ENCODE measurements at places on chromosomes 2 and 18. TPM values are rescaled to one million over a fixed set of nuclear protein-coding genes. Genes with fewer than 3 reads are reported as not detected.

NLRC4 gene
- polyA plus RNA-seq, result 1.3 TPM

ANKRD29 gene
- 1.2 TPM for polyA plus RNA-seq

IL36A gene
- not detected for polyA plus RNA-seq

RAB6D gene
- 2.1 TPM for polyA plus RNA-seq

TLX2 gene
- polyA plus RNA-seq, result 0.26 TPM

ZNF804A gene
- 2.0 TPM for polyA plus RNA-seq

GLI2 gene
- 10.8 TPM for polyA plus RNA-seq

IL18RAP gene
- polyA plus RNA-seq, result 0.30 TPM

RHBDD1 gene
- 32.9 TPM for polyA plus RNA-seq

MMADHC gene
- polyA plus RNA-seq, result 127 TPM

HTRA2 gene
- 39.3 TPM for polyA plus RNA-seq

DNA sequence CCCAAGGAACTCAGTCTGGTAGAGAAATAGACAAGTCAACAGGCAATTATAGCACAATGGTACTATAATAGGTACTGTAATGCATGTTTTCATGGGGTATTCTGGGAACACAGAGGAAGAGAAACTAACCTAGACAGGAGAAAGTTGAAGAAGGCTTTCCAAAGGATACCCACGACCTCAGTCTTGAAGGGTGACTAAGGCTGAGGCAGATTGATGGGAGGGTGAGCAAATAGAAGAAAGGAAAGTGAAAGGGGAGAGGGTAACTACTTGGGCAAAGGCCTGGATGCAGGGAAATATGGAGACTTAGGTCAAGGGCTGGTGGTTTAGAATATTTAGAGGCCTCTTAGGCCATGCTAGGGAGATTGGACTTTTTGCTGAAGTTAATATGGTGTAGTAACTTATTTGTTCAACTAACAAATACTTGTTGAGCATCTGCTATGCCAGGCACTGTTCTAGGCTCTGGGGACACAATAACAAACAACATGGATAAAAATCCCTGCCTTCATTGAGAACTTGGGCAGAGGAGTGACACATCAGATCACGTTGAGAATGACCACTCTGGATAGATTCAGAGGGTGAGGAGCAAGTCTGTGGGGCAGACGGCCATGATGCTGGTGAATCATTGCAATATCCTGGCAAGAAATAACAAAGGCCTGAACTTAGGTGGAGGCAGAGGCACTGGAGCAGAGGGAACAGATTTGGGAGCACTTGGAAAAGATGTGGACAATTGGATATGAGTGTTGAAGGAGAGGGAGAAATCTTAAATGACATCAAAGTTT, 56.4 kb downstream of the PLB1 start:
- no peak for DNase-seq

DNA sequence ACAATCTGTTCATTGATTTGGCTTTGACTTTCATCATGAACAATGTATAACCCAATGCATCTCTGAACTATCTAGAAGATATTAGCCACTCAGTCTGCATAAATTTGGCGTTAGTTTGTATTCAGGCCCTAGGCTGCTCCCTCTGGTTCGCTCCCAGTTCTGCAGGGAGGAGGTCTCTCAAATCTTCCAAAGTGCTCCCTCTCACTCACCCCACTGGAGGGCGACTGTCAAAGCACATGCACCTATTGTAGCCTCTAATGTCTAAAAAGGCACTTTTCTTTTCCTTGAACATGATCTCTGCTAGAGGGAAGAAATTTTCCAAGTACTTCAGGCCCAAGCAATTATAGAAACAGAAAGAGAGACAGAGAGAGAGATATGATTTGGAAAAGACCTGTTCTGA, 291.5 kb downstream of the TDRD15 start:
- no peak for DNase-seq

- no peak for DNase-seq
Measured at GRCh38 chr18:5771343-5771742, 124.0 kb downstream of the TMEM200C start.

GRCh38 chr2:62768615-62769014, 63.1 kb downstream of the EHBP1 start:
- DNase-seq, result no peak

DNA sequence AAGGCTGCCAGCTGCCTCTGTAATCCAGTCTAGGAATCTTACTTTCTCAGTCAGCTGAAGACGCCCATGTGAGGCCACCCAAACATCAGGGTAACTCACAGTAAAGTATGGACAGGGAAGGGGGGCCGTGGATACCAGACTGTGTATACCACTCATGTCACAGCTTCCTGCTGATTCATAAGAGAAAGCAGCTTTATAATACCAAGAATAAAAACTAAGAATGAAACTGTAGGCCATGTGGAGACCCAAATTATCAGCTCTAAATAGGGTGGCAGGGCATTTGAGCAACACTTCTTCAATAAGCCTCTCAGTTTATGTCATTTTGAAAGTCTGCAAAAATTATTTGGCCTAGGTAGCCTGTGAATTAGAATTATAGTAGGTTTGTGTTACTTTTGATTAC, 115.0 kb upstream of the CDCA7 start:
- no peak for DNase-seq

- DNase-seq, result no peak
Measured at GRCh38 chr2:238569507-238570195, 142.9 kb downstream of the ASB1 start.

DNA sequence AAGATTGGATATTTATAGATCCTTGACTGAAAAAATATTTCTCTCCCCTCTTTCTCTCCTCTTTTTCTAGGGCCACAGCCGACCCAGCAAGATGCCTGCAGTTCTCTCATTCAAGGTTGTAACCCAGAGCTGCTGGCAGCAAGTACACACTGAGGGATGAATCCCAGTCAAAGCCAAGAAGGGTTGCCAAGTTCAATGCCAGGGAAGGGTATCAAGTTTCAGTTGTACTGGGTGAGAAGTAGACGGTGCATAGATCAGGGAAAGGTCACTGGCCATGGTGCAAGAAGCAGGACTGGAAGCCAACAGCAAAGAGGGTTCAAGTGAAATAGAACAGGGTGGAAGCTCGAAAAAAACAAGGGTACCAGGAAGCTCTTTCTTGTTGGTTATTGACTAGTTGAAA, 170.2 kb downstream of the NRP2 start:
- no peak for DNase-seq

GRCh38 chr2:7094231-7094741, 177.1 kb downstream of the RNF144A start:
- no peak for DNase-seq

- no peak for DNase-seq
Measured at GRCh38 chr2:215883799-215884198, 129.6 kb downstream of the MREG start.

- no peak for DNase-seq
Measured at GRCh38 chr2:160334028-160334741, 134.1 kb upstream of the ITGB6 start.

GRCh38 chr2:216802516-216803215, 57.2 kb downstream of the TNP1 start:
- no peak for DNase-seq

DNA sequence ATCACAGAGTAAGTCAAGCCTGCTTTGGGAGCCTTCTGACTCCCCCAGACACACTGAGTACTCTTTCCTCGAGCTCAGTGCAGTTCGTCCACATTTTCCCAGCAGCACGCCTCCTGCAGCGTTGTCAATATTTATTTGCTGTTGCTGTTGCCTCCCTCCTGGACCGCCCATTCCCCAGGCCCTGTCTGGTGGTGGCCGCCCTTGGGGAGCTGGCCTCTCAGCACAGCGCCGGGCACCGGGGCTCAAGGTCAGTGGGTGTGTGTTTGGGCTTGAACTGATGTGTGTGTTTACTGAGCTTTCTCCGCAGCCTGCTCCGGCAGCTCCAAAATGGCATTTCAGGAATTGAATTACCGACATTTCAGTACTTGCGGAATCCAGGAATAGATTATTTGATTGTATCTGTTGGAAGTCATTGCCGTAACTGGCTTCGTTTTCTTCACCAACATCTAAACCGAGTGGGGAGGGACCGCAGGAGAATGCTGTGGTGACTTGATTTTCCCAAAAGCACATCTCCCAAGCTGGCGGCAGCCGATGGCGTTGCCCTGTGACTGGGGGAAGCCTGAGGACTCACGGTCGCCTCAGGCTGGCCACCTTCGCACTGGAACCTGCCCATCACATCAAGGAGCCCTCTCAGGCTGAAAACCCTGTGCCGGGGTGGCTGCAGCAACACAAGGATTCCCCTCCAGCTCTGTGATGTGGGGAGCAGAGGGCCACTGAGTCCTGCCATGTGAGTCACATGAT, 66.0 kb downstream of the HPCAL1 start:
- DNase-seq, result no peak

- DNase-seq, result no peak
Measured at GRCh38 chr2:15307526-15307925, 253.6 kb downstream of the NBAS start.

- DNase-seq, result no peak
Measured at GRCh38 chr2:200781616-200782015, 30.1 kb upstream of the BZW1 start.

DNA sequence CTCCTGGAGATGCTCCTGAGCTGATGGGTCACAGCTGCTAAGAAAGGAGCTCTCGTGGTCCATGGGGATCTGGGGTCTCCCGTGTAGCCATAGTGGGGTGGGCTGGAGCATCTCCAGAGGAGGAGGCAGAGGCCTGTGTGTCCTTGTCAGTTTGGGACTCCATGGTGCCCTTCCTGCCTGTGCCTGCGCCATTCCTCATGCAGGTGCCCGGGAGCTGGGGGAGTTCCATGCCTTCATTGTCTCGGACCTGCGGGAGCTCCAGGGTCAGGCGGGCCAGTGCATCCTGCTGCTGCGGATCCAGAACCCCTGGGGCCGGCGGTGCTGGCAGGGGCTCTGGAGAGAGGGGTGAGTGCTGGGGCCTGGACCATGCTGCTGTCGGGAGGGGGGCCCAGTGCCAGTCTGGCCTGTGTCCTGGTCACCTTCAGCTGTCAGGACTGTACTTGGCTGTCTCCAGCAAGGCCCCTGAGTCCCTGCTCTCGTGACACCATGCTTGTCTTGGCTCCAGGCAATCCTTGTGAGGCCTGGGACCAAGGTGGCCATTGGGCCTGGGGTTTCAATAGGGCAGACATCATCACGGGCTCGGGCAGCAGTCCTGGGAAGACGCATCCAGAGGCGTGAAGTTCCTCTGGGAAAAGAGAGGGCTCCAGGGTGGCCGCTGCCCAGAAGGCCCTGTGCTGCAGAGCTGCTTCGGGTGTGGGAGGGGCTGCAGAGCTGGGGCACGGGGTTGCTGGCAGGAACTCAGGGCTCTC, 7.3 kb downstream of the CAPN10 start:
- DNase-seq, result no peak

DNA sequence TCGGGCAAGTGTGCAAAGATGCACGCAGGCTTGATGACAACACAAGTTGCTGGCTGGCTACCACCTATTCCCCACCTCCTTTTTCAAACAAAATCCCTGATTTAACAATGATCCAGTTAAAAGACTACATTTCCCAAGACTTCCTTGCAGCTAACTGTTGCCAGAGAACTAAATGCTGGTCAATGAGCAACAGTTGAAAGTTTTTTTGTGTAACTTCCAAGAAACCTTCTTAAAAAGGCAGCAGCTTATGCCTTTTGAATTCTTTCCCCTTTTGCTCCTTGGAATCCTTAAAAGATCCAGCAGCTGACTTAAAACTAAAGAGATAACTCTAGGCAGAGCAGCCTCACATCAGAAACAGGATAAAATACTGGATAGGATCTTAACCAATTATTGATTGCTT, 38.5 kb downstream of the NPHP1 start:
- no peak for DNase-seq

GRCh38 chr2:216735086-216735485, 39.7 kb upstream of the IGFBP5 start:
- peak; percentile 48 for DNase-seq

- no peak for DNase-seq
Measured at GRCh38 chr18:54737986-54738385, 90.3 kb upstream of the RAB27B start.

- DNase-seq, result peak; percentile 33
Measured at GRCh38 chr2:88350331-88351248, 101.9 kb downstream of the FOXI3 start.

- DNase-seq, result no peak
Measured at GRCh38 chr2:128602699-128603101, 284.0 kb upstream of the HS6ST1 start.

- DNase-seq, result no peak
Measured at GRCh38 chr2:33136056-33136455, 189.3 kb downstream of the LTBP1 start.

GRCh38 chr2:155997538-155997937, 335.0 kb downstream of the NR4A2 start:
- no peak for DNase-seq

- no peak for DNase-seq
Measured at GRCh38 chr2:39724828-39725144, 54.3 kb downstream of the THUMPD2 start.

GRCh38 chr2:101583861-101584260, 108.9 kb upstream of the RFX8 start:
- DNase-seq, result no peak

GRCh38 chr18:34697233-34697632, 12.9 kb upstream of the DTNA start:
- no peak for DNase-seq
